ENCODE measurements at places on chromosomes 4 and X. TPM values are rescaled to one million over a fixed set of nuclear protein-coding genes. Genes with fewer than 3 reads are reported as not detected.
A peak's percentile ranks its signal among the peaks of the same experiment; 100 is the strongest.

- DNase-seq: no peak
These were observed 168.9 kb upstream of the ATOH1 start for GRCh38 chr4:93659629-93660028.

GRCh38 chr4:38982361-38983095 lies 49.7 kb downstream of the TMEM156 start:
- DNase-seq: no peak

DNA sequence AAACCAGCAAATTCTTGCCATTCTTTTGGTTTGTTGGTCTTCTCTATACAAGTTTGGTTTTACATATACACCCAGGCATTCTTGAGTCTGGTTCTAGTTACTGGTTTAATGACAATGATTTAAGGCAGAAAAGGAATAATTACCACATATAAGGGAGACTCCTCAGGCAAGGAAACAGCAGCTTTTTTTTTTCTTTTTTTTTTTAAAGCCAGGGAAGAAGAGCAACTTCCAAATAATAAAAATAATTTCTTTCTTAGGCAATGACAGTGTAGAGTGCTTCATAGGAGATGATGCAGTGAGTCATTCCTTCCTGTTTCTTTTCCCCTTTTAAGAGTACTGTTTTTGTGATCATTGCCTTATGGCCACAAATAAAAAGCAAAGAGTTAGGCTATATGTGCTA lies 289.7 kb downstream of the DKK2 start:
- no peak for DNase-seq

GRCh38 chr4:20395160-20395773 lies 143.6 kb downstream of the SLIT2 start:
- no peak for DNase-seq

GRCh38 chr4:152938237-152938947 lies 2.3 kb downstream of the FHDC1 start:
- peak; percentile 48 for DNase-seq

DNA sequence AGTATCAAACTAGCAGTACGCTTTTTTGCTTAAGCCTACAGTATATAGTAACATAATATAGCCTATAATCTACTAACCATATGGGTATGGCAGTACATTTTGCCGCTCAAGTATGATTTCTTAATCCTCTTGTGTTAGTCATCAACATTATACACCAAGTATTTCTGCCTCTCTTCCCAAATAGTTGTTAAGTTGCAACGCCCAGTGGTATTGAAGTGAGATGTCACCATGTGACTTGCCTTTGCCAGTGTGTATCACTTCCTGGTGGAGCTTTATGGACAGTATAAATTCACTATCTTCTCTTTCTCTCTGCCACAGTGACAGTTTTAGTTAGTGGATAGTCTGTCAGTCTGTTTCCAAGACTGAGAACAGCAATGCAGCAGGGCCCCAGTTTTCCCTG lies 535.5 kb downstream of the PDHA2 start:
- DNase-seq: no peak

- DNase-seq: no peak
These were observed 202.8 kb upstream of the GRID2 start for GRCh38 chr4:92100975-92101374.

DNA sequence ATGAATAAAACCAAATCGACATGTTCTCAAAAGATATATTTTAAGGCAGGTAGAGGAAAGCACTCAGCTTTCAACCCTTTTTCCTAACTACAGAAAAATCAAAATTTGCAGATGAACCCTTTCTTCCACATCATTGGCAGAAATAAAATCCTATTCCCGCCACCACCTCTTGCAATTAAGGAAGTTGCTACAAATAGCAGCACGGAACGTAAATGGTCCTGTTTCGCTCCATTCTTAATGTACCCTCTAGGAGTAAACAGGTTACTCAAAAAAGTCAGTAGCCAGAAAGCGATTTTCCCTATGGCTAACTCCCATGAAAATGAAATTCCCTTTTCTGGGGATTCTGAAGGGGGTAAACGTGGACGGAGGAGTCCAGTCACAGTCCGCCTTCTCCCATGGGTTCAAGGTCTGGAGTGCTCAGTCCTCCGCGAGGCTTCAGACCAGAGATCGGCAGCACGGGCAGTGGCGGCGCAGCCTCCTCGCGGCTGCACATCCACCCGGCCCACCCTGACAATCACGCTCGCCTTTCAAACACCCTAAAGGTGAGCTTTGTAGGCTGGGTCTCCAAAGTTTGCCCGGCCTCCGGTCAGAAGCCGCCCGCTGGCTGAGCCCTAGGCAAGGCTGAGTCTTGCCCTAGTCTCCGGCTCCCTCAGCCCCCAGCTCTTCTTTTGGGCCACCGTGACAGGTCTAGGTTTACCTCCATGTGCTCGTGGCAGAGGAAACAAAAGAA lies 1.8 kb downstream of the ATP11C start:
- DNase-seq: peak; percentile 23

DNA sequence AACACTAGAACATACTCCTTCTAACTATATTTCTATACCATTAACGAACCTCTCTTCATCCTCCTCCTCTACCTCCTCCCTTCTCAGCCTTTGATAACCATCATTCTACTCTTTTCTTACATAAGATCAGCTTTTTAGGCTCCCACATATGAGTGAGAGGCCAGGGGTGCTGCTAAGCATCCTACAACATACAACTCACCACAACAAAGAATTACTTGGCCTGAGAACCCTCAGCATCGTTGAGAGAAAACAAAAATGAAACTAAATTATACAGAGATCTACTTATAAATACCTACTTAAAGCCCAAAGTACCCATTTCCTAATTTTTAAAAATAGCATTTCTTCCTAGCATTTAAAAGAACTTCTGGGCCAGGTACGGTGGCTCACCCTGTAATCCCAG lies 77.7 kb downstream of the CC2D2A start:
- no peak for DNase-seq

- DNase-seq: no peak
These were observed 20.5 kb downstream of the AMTN start for GRCh38 chr4:70538869-70539268.

DNA sequence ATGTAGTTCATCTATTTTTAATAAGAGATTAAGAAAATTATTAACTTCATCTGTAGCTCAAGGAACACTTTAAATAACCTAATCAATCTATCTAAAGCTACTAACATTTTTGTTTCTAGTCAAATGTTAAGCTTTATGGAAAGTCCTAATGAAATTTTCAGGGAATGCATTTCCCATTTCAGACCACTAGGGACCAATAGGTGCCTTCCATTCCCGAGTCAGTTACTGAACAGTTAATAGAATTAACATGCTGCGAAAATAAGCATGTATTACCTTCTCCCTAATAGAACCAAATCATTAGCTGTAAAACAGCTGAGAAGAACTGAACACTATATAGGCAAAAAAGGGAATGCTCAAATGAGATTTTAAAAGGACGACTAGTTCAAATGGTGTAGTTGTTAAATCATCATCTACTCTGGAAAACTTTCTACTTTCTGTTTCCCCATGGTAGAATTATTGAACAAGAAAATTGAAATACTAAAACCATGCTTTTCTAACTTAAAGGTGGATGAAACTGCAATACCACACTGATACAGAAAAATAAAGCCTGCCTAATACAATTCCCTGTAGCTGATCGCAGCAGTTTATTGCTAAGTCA lies 22.5 kb downstream of the STX18 start:
- no peak for DNase-seq

- DNase-seq: peak; percentile 71
These were observed 650.2 kb upstream of the DIPK2B start for GRCh38 chrX:45850775-45851433.

DNA sequence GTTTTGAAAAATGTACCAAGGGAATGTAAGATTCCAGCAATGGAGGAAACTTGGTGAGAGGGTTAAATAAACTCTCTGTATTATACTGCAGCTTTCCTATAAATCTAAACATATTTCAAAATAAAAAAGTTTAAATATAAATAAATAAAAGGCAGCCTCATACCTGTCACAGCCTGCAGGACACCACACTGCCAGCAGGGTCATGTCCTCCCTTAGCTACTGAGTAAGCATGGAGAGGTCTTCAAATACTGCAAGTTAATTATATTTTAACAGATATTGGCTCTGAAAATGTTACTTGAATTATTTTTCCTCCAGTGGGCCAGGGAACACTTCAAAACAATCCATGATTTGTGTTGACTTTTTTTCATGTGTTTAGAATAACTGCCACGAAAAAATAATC lies 852.8 kb upstream of the PCDH7 start:
- no peak for DNase-seq

GRCh38 chrX:26557691-26558321 lies 341.8 kb downstream of the MAGEB5 start:
- no peak for DNase-seq

DNA sequence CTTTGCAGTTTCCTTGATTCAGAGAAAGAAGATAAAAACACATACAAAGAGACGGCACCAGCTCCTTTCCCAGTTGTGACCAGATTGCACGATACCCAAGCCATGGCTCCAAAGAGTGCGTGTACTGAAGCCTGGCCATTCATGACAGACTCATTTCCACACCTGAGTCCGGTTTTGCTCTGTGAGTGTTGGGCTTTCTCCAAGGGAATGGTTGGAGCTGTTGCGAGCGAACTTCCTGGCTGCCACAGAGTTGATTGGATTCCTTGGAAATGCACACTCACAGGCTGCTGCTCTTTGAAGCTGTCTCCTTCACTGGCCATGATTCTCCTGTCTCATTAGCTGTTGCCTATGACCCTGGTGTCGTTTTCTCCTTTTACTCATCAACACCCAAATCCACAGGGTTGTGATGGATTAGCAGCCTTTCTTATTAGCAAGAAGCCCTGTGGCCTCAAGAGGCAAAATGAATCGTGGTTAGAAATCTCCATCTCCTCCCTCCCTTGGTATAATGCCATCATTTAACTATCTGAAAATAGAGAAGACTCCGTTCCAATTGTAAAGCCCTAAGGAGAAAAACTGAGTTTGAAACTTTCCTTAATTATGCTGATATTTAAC lies 43.9 kb upstream of the BBS12 start:
- no peak for DNase-seq

- peak; percentile 29 for DNase-seq
These were observed 75.1 kb downstream of the PRKX start for GRCh38 chrX:3638280-3638873.

GRCh38 chr4:8419222-8420041 lies 21.1 kb downstream of the ACOX3 start:
- no peak for DNase-seq

- peak; percentile 33 for DNase-seq
These were observed 2.5 kb upstream of the BRWD3 start for GRCh38 chrX:80812176-80812575.

DNA sequence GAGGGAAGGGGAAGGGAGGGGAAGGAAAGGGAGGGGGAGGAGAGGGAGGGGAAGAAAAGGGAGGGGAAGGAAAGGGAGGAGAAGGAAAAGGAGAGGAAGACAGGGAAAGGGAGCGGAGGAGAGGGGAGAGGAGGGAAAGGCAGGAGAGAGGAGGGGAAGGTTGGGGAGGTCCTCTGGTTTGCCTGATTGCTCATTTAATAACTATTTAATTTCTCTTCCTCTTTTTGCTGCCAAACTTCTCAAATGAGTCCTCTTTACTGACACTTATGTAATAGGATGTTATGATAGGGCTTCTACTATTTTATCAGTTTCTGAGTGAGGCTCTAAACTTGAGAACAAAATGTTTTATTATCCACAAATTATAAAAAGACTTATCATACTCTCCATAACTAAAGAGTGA lies 35.4 kb upstream of the PPA2 start:
- no peak for DNase-seq

DNA sequence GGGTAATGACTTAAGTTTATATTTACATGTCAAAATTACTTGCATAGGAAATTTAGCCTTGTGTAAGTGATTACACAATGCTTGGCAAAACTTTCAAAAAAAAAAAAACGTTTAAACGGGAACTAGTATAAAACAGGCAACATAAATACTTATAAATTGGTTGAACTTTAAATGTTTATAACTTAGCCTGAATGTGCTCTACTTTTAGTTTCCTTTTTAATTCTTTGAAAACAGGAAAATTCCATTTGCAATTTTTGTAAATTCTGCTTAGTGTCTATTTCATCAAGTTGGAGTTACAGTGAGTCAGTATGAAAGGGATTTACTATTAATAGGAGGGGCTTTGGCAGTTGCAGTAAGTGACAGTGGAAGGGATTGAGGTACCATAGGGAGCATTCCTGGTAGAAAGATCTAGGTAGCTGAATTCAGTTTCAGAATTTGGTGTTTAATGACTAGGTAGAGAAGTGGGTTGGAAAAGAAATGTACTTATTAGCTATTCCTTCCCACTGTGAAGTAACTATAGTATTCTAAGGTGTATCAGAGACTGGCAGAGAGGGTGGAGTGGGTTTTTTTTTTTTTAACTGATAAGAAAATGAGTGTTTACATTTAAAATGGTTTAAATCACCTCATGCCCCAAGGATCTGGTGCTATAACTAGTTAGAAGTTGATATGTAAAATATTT lies 2.8 kb downstream of the STAG2 start:
- DNase-seq: no peak

DNA sequence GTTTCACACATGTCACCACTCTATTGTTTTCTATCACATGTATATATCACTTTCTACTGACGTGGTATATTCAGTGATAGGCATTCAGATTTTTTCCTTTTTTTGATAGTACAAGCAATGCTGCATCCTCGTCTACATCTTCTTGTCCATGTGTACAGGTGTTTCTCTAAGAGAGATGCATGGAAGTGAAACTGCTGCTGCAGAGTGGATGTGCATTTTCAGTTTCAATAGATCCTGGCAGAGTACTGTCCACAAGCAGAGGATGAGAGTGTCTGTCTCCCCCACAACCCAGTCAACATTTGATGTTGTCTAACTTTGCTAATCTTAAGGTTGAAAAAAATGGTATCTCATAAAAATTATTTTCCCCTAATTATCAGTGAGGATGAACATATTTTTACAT lies 194.0 kb upstream of the CASK start:
- no peak for DNase-seq

- DNase-seq: peak; percentile 11
These were observed 30.1 kb upstream of the MXD4 start for GRCh38 chr4:2291705-2292645.

DNA sequence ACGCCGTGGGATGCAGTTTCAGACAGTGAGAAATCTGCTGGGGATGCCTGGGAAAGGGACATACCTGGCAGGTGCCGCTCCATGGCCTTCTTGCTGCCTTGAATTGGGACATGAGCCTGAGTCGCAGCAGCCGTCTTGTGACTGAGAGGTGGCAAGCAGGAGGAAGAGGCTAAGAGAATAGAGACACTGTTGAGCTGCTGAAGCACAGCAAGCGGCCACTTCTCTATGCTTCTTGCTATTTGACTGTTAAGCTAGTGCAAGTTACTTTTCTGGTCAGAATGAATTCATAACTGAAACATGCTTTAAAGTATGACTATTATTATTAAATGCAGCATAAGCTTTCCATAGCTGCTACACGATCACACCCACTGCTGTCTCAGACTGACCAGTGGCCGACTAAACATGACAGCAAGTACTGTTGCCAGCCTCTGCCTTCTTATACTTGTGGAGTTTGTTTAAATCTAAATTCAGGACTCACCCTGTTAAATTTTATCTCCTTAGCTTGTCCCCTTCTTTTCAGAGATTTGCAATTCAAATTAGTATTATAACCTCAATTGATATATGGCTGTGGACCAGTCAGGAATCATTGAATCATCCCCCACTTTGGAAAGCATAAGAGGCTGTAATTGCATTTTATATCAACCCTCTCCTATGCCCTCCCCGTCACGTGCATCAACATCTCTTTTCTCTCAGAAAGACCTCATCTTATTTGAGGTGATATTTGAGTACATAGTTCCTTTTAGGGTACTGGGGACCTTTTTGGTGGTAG lies 24.8 kb upstream of the ACSL1 start:
- DNase-seq: peak; percentile 60

The SSX1 gene
- total RNA-seq: not detected

The MAGEA6 gene
- total RNA-seq: not detected

The PDZD11 gene
- 19.9 TPM for total RNA-seq

The CABS1 gene
- total RNA-seq: not detected

The GPRASP3 gene
- total RNA-seq: 4.1 TPM

The FSTL5 gene
- not detected for total RNA-seq

The DCHS2 gene
- 0.71 TPM for total RNA-seq

The FHIP1A gene
- 14.8 TPM for total RNA-seq

The RAB40A gene
- 0.24 TPM for total RNA-seq

The DGAT2L6 gene
- total RNA-seq: not detected
